ENCODE measurements at places on chromosomes 11 and 22.

GRCh38 chr11:96090711-96091110 is 166.8 kb upstream of the MTMR2 start:
- DNase-seq = no peak

GRCh38 chr22:40478338-40479125 is 108.1 kb downstream of the SGSM3 start:
- DNase-seq = no peak

DNA sequence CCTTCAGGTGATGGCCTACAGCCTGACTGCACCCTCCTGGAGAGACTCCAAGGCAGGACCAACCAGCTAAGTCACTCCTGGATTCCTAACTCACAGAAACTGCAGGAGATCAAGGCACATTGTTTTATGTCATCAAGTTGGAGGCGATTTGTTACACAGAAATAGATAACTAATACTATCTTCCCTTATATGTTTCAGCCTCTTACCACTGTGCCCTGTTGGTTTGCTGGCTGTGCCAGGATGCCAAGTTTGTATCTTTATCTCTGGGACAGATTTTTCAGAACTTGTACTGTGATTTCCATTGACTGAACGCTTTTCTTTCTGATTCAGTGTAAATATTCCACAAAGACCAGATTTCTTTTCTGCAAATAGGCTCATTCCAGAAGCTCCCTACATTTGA is 76.2 kb upstream of the OPCML start:
- DNase-seq = no peak

GRCh38 chr11:1772270-1773130 is 8.8 kb upstream of the CTSD start:
- peak; percentile 53 for DNase-seq

DNA sequence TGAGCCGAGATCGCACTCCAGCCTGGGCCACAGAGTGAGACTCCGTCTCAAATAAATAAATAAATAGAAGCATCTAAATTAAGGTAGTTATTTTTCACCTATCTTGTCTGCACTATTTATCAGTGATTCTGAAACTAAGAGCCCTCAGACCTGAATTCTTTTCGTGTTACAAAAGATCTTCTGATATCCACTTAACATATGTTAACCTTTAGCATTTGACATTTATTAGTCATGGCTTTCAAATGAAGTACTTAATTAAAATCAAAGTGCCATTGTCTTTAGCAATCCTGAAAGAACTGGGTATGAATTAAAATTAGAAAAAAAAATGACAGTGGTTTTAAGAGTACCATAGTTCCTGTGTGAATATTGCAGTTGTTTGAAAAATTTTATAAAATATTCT is 99.1 kb upstream of the TIMP3 start:
- DNase-seq = no peak

- DNase-seq = no peak
Measured at GRCh38 chr11:130427581-130428315, 661 bp downstream of the ADAMTS8 start.

- DNase-seq = no peak
Measured at GRCh38 chr11:83609191-83609590, 323.0 kb upstream of the CCDC90B start.

GRCh38 chr22:49517211-49517610 is 310.5 kb downstream of the BRD1 start:
- no peak for DNase-seq
